Kidney capillary endothelial cell (primary cell): ENCODE measurements at places on chromosomes 7 and 10.
A peak's percentile ranks its signal among the peaks of the same experiment; 100 is the strongest.

- no peak for DNase-seq
Measured at GRCh38 chr10:11012421-11013295, 5.0 kb upstream of the CELF2 start.

GRCh38 chr7:94276027-94276426 is 118.7 kb upstream of the COL1A2 start:
- no peak for DNase-seq

- DNase-seq = no peak
Measured at GRCh38 chr10:69960988-69961880, 91.4 kb upstream of the MACROH2A2 start.

- no peak for DNase-seq
Measured at GRCh38 chr7:116526897-116527296, 2.1 kb downstream of the CAV1 start.

DNA sequence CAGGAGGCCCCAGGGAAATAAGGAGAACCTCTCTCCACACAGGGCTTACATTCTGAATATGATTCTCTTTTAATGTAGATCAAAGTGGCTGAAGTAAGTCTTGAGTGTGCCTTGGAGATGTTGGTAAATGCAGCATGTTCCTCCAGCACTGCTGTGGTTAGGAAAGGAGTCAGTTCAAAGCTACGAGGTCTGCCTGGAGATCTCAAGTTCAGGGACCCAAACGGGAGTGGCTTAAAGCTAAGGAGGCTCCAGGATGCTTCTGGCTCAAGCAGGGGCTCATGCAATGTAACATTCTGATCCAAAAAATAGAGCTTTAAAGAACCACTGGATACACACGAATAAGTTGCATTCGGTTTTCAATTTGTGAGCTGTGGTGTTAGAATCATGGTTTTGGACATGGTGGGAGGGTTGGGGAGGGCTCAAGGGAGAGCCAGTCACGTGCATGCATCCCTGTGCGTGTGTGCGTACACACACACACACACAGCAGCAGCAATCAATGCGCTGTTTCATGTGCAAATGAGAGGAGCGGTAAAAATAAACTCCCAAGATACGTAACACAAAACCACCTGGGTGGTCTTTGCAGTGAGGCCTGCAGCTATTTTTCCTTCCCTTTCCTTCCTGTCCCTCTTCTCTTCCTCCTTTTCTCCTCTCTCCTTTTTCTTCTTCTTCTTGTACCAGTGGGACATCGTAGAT is 70.5 kb downstream of the AOAH start:
- DNase-seq = no peak

DNA sequence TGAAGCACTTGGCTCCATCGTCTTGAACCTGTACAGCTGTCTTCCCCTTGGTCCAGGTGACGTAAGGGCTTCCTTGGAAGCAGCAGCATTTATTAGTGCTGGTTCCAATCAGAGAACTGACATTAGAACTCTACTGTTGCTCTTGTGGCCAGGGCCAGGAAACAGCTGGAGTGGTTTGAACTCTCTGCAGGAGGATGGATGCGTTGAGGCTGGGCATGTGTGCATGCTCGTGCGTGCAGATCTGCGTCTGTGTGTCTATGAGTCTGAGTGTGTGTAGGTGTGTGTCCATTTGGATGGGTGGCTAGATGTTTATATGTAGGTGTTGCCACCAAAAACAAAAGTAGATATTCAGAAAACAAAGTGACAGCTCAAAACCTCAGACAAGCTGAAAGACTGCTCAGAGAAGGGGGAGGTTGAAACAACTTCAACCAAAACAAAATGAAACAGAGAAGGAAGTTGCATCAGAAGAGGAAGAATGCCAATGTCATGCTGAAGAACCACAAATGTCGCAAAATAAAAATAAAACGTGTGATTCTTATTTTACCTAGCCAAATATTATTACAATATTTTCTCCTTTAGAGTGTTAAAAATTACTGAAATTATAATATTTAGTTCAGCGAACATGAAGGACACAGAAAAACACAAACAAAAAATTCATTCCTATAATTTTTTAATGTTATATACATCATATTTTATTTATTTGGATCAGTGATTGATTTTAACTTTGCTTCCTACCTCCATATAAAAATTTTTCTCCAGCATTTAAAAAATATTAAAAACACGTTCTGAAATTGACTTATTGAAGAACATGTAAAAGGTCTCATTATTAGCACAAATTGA is 96.1 kb upstream of the MKLN1 start:
- DNase-seq = no peak

- DNase-seq = no peak
Measured at GRCh38 chr7:2158331-2159175, 74.2 kb downstream of the MAD1L1 start.

DNA sequence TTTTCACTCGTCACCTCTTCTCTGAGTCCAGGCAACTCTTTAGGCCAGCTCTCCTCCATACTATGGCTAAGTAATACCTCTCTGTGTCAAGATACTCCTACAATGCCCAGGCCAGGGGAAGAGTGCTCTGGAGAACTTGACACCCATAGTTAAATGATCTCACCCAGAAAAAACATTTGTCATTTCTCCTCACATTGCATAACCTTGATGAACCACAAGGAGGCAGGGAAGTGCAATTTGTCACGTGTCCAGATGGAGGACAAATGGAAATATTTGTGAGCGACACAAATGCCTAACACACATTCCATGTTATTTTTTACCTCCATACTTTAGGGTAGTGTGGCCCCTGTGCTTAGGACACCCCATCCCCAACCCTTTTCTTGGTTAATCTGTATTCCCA is 78.3 kb downstream of the HTR7 start:
- no peak for DNase-seq

DNA sequence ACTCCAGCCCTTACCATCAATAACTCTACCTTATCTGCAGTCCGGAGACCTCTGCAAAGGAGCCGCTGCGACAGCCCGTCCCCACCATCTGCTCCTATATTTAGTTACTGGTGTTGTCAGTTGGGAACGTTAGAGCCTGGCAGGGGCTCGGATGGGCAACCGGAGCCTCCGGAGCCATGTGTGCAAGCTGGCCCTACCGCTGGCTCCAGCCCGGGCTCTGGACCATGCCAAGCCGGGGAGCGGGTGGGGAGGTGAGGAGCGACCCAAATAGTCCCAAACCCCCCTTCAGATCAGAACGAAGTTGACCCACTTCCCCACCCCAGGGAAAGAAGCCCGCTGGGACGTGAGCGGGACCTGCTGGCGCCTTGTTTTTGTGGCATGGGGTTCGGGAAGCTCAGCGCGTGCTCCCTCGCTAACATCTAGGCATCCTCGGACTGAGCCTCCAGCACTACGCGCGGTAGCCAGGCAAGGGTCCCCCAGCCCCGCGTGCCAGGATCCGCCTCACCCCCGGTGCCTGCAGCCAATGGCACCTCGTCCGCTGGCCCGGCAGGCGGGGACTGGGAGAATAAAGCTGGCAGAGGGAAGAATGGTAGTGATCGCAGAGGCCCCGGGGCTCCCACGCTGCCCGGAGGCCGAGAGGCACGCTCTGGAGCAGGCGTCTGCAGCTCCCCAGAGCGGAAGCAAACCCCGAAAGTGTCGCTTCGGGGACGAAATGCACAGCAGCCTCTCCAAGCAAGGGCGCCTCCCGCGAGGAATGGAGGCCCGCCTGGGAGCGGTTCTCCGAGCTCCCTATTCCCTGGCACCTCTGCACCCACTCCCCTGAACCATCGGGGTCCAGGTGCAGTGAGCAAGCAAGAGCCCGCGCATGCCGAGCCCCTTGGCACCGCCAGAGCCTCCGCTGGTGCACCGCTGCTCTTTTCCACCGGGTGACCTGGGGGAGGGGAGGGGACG is 679 bp downstream of the LRRC20 start:
- no peak for DNase-seq

DNA sequence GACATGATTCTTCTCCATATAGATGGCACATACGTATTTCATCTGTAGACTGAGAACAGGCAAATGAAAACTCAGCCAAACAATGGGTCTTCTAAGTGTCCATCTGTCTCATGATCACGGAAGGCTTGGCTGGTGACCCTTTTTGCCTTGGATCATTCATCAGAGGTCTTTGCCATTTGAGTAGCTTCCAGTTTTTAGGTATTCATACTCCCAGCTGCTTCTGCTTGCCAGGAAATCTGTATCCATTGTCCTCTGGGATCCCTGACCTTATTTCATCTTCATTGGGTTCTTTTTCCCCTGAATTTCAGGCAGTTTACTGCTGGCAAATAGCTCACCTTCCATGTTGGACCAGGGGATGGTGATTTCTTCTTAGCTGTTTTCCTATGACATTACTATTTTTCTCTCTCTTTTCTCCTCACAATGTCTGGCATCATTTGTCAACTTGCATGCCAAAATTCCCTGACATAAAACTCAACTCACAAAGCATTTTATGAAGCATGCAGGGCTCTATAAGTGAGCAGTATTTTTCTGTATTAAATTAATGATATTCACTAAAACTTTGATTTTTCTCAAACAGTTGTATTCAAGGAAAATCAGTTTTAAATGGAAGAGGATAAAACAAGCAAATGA is 241.2 kb downstream of the DNAJB9 start:
- DNase-seq = no peak

GRCh38 chr7:97506728-97507127 is 225.2 kb upstream of the TAC1 start:
- DNase-seq = no peak

- no peak for DNase-seq
Measured at GRCh38 chr10:98209441-98209840, 58.6 kb downstream of the LOXL4 start.

- no peak for DNase-seq
Measured at GRCh38 chr10:29584436-29584835, 50.3 kb downstream of the SVIL start.

DNA sequence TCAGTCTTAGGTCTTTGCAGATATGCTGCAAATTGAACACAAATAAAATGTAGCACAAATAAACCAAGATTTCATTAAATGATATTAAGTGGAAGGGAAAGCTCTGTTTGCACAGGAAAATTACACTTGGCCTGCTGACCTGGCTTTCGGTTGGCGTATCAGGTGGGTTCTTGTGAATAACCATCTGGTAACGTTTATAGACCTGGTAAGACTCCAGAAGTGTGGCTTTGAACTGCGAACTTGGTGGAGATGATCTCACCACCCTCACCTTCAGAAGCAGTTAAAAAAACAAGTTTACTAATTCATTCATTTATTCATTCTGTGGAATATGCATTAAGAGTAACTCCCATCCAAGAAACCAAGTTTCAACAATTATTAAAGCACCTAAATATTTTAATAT is 28.1 kb downstream of the ATE1 start:
- DNase-seq = no peak

- DNase-seq = no peak
Measured at GRCh38 chr10:1414893-1415292, 322.4 kb downstream of the ADARB2 start.

DNA sequence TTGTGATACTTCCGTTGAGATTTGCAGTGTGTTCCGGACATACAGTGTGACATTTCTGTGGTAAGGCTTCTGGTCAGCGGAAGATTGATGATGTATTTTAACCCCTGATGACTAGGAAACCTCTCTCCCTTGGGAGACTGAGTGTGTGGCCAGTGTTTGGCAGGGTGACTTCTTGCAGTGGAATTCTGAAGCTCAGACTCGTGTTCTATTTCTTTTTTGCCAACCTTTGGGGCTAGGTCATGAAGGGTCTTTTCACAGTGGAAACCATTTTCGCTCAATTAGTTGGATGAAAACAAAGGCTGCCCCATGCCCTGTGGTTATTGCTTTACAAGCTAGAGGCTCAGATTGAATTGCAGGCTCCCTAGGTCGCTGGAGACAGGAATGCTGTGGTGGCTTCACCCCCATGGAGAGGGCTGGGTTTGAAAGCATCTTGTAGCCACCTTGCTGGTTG is 288.9 kb downstream of the BBS9 start:
- DNase-seq = no peak

DNA sequence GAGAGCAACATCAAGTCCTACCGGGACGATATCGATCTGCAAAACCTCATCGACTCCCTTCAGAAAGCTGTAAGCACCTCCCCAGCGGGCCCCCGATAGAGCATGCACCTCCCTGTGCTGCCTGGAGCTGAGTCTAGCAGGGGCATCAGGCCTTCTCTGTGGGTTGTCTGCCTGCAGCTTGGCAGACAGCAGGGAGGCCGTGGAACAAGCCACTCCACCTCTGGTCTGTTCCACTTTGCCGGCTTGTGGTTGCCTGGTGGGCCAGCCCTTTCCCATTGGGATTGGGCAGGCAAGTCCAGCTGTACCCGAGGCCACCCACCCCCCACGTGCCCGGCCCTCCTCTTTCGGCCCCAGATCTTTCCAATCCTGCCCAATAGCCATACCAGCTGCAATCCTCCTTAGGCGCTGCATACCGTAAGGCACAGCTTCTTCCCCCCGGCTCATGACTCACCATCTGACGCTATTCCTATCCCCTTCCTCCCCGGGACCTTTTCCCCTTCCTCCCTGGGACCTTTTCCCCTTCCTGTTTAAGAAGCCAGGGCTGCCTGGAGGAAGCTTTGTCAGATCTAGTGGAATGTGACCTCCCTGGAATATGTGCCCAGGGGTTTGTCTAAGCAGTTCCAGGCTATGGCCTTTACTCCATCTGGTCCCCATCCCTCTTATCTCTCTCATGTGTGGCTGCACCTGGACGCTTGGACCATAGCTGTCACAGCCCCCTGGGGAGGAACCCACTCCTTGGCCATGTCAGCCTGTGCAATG is 28.1 kb upstream of the SH2D4B start:
- DNase-seq = peak; percentile 98

DNA sequence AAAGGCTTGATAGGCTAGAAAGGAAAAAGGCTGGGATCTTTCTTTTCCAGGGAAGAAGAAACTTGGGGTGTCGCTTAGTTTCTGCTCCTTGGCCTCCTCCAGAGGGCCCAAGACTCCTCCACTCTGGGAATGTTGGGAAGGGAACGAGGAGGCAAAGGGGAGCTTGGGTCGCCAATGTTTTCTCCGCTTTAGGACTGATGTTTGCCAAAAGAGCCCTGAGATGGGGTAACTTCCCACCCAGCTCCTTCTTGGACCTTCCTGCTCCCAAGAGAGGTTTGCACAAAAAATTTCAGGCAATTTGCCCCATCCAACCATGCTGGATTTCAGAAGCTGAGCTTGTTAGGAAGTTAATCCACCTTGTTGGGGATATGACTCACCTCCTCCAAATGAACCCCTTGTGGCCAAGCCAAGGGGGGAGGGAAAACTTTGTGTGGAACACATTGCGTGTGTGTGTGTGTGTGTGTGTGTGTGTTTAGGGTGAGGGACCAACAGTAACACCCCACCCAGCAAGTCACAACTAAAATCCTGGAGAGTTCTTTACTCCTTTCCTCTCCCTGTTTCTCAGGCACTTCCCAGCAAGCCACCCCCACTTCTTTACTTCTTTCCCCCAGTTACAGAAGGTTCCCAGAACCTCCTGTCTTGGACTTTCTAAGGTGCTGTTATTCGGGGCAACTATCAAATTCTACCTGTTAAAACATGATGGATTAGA is 8.7 kb upstream of the HOXA2 start:
- no peak for DNase-seq

DNA sequence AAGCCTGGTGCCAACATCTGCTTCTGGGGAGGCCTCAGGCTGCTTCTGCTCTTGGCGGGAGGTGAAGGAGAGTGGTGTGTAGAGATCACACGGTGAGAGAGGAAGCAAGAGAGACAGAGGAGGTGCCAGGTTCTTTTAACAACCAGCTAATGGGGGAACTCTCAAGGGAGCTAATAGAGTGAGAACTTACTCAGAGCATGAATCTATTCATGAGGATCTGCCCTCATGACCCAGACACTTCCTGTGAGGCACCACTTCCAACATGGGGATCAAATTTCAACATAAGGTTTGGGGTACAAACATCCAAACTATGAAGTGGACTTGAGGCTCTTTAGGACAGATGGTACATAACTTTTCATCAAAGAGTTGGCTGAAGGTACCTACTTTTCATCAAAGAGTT is 5.1 kb upstream of the ZNF32 start:
- no peak for DNase-seq

- no peak for DNase-seq
Measured at GRCh38 chr10:75620356-75620755, 188.9 kb downstream of the LRMDA start.

GRCh38 chr10:44564790-44565189 is 179.9 kb upstream of the CXCL12 start:
- no peak for DNase-seq
